Activated CD4-positive, alpha-beta T cell treated with anti-CD3 and anti-CD28 coated beads for 4 hours (primary cell): ENCODE measurements at places on chromosomes 5 and 9.

DNA sequence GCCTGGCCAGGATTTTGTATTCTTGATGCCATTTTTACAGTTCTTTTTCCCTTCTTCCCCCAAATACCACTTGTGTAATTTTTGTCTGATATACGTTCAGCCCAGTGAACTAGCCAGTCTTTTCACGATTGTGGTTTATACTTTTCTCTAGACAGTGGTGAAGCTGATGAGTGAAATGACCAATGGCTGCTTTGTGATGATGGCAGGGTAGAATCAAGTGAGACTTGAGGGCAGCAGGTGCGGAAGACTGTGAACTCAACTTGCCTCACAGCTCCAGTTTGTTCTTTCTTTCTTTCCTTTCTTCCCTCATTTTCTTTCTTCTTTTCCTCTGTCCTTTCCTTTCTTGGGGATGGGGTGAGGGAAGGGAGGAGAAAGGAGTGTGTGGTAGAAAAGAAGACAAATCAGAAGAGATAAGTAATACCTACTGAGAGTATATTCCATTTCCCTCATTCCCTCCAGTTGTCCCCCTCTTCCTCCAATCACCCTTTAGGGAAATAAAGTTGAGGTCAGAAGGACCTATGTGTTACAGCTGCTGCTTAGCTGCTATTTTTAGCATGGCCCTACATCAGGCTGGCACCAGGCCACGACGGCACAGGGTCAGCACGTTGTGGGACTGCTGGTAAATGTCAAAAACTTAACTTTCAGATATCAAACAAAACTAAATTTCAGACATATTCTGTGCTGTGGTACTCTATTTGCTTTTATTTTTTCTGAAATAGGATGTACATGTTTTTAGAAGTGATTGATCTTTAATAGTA, 12.3 kb downstream of the ZSWIM6 start:
- DNase-seq, result no peak

GRCh38 chr5:172370237-172370640, 84.1 kb downstream of the SH3PXD2B start:
- no peak for DNase-seq

DNA sequence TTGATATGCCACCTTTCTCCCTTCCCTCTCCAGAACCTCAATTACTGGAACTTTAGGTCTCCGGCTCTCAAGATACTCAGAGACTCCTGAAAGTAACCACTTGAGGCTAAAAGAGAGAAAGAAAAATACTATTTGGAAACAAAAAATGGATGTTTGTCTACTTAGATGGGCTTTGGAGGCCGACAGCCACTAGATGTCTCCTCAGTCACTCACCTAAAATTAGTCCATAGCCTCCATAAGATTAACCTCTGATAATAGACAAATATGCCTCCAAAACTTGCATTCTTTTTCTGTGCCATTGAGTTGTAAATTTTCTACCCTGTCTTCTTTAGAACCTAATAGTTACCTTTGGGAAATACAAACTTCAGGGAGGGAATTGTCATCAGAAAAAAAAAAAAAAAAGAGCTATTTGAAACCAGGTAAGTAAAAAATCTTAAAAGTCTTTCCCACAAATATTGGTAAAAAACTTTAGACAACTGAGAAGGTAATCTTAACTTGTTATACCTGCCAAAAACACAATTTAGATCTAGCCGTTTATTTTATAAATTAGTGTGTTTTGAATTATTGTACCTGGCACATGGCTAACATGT, 11.2 kb upstream of the PCDH1 start:
- no peak for DNase-seq

- no peak for DNase-seq
Observed at GRCh38 chr9:96293498-96294158, 8.3 kb downstream of the HSD17B3 start.

DNA sequence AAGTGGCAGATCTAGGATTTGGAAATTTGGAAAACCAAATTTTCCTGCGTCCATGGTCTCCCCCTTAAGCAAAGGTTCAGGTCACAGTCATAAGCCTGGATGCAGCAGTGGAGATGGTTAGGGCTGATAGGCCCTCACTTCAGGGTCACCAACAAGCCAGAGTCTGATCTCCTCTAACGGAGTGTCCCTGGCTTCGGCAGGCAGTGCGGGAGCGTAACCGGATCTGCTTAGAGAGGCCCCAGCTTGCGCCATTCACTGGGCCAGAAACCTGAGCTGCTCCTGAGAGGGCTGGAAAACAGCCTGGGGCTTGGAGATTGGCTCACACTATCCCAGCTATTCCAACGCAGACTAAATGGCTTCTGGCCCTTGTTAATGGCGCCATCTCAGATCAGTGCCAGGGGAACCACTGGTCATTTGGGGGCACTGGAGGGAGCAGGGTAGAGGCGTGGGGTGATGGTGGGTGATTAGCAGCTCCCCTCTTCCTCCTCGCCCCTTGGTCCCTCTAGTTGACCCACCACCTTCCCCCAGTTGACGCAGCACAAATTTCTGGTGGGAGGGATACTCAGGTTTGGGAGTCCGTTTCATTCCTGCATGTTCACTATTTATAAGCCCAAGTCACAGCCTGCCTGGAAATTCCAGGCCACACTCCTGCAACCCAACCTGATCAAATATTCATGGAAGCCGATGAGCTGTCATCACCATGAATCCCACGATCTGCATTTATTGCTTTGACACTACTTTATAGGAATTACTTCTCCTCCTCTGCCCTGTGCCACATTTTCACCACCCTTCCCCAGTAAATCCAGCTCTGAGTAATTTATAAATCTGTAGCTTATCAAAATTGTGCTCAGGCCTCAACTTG, 134.6 kb upstream of the CPEB4 start:
- no peak for DNase-seq

- DNase-seq, result no peak
Observed at GRCh38 chr9:83572524-83572923, 34.3 kb upstream of the FRMD3 start.

- DNase-seq, result no peak
Observed at GRCh38 chr9:36911037-36911436, 123.0 kb downstream of the PAX5 start.

- no peak for DNase-seq
Observed at GRCh38 chr9:98568234-98568908, 140.4 kb downstream of the GABBR2 start.

- no peak for DNase-seq
Observed at GRCh38 chr5:141508440-141508797, 19.5 kb downstream of the PCDHGC5 start.

DNA sequence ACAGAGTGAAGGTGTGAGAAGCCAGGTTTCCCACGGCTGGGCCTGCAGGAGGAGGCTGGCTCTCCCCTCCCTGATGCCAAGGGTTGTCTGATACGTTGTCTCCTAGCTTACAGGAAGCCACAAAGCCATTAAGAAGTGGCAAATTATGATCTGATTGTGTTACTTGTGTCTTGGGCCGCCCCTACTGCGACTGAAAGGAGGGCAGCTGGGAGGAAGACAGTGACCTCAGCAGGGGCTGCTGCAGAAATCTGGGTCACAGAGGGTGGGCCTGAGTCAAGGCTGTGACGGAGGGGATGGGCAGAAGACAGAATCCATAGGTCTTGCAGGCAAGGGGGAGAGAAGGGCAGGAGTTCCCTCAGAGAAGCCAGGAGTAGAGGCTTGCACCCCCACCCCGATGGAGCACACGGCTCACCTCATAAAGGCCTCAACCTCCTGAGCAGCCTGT, 145.0 kb downstream of the FSTL4 start:
- DNase-seq, result no peak

DNA sequence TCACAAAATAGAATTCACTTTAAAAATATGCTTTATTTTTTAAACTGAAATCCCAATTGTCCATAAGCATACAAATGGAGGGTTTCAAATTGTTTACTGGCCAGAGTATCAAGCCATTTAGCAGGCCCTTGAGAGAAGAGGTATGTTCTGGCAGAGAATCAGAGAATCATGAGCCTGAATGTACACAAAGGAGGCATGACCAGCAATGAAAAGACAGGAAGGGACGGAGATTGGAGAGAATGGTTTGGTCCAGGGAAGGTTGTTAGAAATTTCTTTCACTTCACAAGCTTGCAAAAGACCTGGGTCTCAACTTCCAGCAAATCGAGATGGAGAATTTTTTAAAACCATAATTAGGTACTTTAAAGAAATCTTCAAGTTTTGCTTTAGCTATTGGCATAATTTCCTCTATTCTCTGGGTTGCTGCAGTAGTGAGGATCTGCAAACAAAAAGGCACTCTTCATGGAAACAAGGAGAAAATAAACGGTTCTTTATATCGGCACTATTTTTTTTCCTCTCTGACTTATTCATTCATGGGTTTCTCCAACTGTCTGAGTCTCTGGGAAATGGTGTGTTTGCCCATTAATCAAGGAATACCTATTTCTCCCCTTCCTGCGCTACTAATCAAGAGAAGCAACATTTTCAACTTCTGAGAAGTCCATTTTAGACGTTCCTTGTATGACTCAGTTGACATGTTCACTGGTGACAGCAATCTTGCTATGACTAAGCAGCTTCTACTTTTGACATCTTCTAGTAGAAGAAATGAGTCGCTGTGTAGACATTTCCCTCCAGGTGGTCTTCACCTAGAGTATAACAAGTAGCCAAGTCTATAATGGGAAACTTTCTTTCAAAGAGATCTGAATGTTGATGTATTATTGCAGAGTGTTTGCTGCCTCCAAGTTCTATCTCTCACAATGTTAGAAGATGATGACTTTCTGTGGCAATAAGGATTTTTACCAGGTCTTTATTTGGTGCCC, 23.1 kb upstream of the ERCC6L2 start:
- no peak for DNase-seq

- no peak for DNase-seq
Observed at GRCh38 chr5:88955403-88955802, 72.4 kb upstream of the MEF2C start.

DNA sequence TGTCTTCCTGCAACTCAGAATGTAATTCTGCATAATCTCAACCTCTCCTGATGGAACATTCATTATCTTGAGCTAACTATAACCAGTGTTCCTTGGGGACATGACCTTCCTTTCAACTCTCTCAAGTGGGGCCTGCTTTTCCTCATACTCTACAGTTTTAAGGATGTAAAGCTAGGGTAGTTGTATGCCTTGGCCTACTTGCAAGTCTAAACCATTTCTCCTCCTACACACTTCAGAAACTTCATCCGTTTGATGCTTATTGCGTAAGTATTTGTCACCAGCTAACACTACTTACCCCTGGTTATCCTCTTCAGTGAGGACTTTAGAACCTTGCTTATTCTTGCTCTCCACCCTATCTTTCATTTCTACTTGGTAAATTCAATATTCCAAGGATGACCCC, 548.9 kb downstream of the HINT1 start:
- no peak for DNase-seq

DNA sequence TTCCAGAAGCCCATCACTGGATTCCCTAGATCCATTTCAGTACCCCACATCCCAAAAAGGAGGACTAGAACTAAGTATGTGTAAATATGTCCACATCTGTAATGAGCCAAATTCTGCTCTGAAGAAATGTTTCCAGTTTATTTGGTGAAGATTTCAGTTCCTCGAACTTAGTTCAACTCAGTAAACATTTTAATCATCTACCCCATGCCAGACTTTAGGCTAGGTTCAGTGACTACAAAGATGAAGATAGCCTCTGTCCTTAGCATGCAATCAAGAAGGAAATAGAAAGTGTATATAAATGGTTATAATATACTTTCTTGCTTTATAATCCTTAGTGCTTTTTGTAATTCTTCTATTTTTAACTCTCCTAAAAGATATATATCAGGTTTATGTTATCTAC, 21.5 kb downstream of the RUSC2 start:
- no peak for DNase-seq

DNA sequence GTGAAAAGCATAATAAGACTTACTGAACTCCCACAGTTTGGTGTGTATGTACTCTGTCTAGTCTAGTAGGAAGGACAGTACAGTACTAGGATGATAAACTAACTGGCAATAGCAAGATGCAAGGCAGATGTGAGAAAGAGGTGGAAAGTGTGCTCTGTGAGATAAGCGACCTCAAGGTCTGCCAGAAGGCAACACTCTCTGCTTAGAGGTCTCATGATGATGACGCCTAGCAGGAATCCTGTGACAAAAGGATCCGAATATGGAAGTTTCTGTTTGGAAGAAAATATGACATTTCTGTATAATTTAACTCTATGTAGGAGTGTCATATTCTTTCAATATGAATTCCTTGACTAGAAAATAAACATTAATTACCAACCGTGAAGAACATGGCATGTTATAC, 112.2 kb downstream of the PLPPR1 start:
- no peak for DNase-seq

DNA sequence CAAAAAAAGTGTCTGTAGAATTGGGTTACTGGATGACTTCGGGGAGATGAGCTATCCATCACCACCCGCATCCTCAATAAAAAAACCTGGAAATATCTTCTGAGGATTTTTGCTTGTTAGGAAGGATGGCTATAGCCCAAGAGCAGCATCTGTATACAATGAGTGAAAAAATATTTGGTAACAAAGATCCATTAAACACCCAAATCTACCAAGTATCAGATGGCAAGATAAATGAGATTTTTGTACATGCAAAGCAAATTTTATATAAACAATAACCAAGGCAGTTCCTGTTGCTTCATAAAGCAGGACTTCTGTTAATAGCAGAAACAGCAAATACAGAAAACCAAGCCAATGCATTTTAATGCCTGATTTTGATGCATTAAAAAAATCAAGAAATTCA, 166.6 kb downstream of the SLC28A3 start:
- no peak for DNase-seq

DNA sequence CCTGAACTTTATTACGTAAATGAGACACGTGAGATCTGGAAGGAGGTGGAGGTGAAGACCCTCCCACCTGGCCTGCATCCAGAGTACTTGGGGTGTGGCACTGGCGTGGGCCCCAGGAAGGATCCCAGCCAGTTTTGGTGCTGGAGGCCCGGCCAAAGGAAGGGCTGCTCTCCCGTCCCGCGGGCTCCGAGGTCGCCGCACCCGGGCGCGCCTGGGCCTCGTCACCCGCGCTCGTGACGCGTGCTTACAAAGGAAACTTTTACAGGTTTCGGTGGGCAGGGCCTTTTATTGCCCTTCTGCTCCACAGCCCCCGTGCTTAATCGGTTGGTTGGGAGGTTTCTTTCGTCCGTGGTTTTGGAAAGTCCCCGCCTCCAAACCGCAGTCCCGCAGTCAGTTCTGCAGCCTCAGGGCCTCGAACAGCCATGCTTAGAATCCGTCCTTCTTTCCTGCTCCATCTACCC, 29.2 kb downstream of the CDKN2A start:
- peak; percentile 50 for DNase-seq

GRCh38 chr9:120654272-120654671, 60.0 kb downstream of the MEGF9 start:
- no peak for DNase-seq

DNA sequence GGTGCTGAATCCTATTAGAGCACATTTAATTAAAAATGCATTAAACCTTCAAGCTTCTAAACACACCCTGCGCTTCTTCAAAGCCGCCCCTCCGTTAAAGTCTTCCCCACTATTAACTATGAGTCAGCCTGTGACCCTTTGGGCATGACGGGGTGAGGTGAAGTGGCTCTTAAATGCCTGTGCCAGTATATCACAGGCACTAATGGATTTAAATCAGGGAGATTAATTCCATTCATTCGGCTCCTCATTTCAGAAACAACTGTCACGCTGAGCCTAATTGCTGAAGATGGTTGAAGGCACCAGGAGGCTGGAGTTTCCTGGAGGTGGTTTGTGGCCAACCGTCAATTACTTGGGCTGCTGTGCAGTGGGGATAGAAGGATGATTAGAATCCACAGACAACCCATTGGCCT, 192.6 kb upstream of the MSX2 start:
- no peak for DNase-seq
